Fibroblast of skin of abdomen (primary cell): ENCODE measurements at places on chromosomes 5 and 9.

GRCh38 chr5:3854188-3854821, 258.7 kb downstream of the IRX1 start:
- DNase-seq = no peak

GRCh38 chr5:133935667-133935940, 32.8 kb downstream of the C5orf15 start:
- no peak for DNase-seq

- DNase-seq = no peak
These were observed 50.9 kb downstream of the PLPP1 start for GRCh38 chr5:55483885-55484284.

DNA sequence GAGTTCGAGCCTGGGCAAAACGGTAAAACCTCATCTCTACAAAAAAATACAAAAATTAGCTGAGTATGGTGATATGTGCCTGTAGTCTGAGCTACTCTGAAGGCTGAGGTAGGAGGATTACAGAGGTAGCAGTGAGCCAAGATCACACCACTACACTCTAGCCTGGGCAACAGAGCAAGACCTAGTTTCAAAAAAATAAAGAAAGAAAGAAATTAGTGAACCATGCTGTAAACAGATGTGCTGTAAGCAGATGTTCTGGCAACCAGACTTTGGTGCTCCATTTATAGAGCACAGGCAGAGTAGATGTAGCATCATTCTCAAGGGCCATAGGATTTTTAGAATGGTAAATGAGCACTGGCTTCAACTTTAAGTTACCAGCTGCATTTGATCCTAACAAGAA, 115.4 kb downstream of the ST8SIA4 start:
- DNase-seq = no peak

GRCh38 chr9:108241384-108242073, 614.3 kb downstream of the ACTL7B start:
- no peak for DNase-seq

DNA sequence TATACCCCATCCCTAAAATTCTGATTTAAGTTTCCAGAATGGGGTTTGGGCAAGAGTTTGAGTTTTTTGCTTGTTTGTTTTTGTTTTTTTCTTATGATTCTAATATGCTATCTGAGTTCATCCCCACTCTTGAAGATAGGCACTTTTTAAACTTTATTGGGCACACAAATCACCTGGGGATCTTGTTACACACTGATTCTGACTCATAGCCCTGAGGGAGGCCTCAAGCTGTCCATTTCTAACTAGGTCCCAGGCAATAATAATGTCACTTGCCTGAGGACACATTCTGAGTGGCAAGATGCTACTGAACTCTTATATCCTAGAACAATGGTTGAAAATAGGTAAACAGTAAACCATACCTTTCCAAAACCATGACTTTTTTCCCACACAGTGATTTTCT, 22.8 kb upstream of the ABLIM3 start:
- DNase-seq = no peak
